ENCODE measurements at places on chromosomes 1 and 21.

DNA sequence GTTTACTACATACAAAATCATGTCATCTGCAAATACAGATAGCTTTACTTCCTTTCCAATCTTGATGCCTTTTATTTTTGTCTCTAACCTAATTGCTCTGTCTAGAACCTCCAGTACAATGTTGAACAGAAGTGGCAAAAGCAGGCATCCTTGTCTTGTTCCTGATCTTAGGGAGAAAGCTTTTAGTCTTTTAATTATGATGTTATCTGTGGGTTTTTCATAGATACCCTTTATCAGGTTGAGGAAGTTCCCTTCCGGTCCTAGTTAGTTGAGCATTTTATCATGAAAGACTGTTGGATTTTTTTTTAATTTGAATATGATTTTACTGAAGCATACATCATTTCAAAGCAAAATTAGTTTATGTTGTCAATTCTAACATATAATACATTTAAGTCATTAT lies 45.7 kb upstream of the DISC1 start:
- DNase-seq = no peak

DNA sequence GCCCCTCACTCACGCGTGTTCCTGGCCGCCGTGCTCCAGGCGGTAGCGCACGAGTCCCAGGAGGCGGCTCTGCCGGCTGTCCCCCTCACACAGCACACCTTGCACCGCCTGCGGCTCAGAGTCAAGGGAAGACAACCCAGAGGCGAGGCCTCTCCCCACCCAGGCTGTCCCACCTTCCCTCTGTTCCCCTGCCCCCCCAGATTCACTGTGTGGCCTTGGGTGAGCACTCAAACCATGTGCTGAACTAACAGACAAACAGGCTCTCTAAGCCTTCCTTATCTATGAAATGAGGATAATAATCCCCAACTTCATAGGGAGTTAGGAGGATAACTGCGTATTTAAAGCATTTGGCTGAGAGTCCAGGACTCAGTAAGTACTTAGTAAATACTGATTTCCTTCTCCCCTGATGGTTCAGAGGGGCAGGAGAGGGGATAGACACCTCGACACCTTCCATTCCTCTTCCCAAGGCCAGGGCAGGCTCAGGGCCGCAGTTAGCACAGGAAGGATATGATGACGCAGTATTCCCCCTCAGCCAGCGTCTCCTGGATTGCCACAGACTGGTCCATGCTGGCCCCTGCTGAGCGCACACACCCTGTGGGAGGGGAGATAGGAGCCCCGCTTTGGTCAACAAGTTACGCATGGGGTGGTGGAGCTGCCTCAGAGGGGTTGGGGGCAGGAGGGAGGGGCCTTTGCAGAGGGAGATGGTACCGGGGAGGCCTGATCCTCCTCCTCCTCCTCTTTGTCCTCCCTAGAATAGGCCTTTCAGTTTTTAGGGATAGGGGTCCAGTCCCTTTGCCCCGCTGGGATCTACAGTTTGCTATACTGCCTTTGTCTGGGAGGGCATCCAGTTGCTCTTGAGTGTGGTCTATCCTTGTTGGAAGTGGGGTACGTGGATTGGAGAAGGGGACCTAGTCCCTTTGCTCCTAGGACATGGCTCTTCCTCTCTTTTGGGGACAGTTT lies 830 bp downstream of the INPP5B start:
- peak; percentile 27 for DNase-seq

DNA sequence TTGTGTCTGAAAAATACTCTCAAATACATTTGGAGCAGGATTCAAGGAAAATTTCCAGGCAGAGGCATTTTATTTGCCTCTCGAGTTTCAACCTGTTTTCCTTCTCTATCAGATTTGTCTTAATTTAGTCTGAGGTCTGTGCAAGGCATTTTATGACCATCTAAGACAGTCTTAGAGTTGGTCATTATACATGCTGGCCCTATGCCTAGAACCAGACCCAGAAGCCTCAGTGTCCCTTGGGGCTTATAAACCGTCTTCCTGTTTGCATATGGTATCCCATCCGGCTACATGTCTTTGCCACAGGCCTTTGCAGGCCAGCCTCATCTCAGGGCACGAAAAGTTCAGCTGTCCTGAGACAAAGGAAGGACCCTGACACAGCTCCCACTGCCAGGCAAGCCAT lies 346.1 kb downstream of the SIPA1L2 start:
- no peak for DNase-seq

GRCh38 chr1:229204921-229205777 lies 65.8 kb upstream of the RAB4A start:
- peak; percentile 78 for DNase-seq

- no peak for DNase-seq
These were observed 46.8 kb downstream of the CHD5 start for GRCh38 chr1:6133146-6133895.

GRCh38 chr1:179745131-179745611 lies 2.1 kb downstream of the FAM163A start:
- DNase-seq = no peak

DNA sequence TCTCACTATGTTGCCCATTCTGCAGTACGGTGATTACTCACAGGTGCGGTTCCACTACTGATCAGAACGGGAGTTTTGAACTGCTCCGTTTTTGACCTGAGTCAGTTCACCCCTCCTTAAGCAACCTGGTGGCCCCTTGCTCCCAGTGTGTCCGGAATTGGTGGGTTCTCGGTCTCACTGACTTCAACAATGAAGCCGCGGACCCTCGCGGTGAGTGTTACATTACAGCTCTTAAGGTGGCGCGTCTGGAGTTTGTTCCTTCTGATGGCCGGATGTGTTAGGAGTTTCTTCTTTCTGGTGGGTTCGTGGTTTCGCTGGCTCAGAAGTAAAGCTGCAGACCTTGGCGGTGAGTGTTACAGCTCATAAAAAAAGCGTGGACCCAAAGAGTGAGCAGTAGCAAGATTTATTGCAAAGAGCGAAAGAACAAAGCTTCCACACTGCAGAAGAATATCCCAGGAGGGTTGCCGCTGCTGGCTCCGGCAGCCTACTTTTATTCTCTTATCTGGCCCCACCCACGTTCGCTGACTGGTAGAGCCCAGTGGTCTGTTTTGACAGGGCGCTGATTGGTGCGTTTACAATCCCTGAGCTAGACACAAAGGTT lies 17.6 kb upstream of the PARP1 start:
- DNase-seq = no peak

- DNase-seq = no peak
These were observed 65.8 kb upstream of the KRTAP11-1 start for GRCh38 chr21:30947141-30947540.

GRCh38 chr1:193042766-193043691 lies 16.1 kb downstream of the UCHL5 start:
- no peak for DNase-seq

GRCh38 chr21:44792702-44793591 lies 8.7 kb downstream of the UBE2G2 start:
- DNase-seq = peak; percentile 83

- no peak for DNase-seq
These were observed 389.7 kb downstream of the OMA1 start for GRCh38 chr1:58156831-58157230.

GRCh38 chr1:30683699-30684098 lies 39.7 kb downstream of the MATN1 start:
- DNase-seq = no peak

DNA sequence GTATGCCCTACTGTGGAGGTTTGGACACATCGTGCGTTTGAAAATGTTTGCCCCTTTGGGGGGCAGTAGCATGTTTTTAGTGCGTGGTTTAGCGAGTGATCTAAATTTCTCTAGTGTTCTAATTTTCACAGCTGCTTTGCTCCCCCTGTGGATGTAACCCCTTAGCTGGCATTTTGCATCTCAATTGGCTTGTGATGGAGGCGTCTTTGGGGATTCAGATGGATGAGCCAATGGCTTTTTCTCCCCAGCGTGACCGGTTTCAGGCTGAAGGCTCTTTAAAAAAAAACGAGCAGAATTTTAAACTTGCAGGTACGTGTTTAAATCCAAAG lies 836 bp downstream of the CDC7 start:
- no peak for DNase-seq

DNA sequence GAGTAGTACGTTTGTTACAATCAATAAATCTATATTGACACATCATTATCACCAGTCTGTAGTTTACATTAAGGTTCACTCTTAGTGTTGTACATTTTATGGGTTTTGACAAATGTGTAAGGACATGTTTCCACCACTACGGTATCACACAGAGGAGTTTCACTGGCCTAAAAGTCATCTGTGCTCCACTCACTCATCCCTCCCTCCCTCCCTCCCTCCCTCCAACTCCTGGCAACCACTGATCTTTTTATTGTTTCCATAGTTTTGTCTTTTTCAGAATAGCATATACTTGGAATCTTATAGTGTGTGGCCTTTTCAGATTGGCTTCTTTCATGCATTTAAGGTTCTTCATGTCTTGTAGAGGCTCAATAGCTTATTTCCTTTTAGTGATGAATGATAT lies 44.1 kb upstream of the RHOU start:
- no peak for DNase-seq

- no peak for DNase-seq
These were observed 2.7 kb upstream of the ARTN start for GRCh38 chr1:43930949-43931275.

- no peak for DNase-seq
These were observed 45.3 kb upstream of the RGS5 start for GRCh38 chr1:163248064-163248463.

GRCh38 chr1:59453297-59453968 lies 156.5 kb downstream of the FGGY start:
- no peak for DNase-seq

GRCh38 chr1:198657550-198658064 lies 18.8 kb downstream of the PTPRC start:
- DNase-seq = peak; percentile 47

GRCh38 chr1:236990052-236990445 lies 14.2 kb downstream of the MT1HL1 start:
- DNase-seq = no peak

GRCh38 chr1:197268012-197268411 lies at the start of gene CRB1:
TSS of gene CRB1 (plus strand) at chr1:197268252. CDS start at chr1:197268413, 161 bp downstream.
- DNase-seq = peak; percentile 21

GRCh38 chr1:209428241-209428921 lies 155.1 kb upstream of the CAMK1G start:
- peak; percentile 59 for DNase-seq

DNA sequence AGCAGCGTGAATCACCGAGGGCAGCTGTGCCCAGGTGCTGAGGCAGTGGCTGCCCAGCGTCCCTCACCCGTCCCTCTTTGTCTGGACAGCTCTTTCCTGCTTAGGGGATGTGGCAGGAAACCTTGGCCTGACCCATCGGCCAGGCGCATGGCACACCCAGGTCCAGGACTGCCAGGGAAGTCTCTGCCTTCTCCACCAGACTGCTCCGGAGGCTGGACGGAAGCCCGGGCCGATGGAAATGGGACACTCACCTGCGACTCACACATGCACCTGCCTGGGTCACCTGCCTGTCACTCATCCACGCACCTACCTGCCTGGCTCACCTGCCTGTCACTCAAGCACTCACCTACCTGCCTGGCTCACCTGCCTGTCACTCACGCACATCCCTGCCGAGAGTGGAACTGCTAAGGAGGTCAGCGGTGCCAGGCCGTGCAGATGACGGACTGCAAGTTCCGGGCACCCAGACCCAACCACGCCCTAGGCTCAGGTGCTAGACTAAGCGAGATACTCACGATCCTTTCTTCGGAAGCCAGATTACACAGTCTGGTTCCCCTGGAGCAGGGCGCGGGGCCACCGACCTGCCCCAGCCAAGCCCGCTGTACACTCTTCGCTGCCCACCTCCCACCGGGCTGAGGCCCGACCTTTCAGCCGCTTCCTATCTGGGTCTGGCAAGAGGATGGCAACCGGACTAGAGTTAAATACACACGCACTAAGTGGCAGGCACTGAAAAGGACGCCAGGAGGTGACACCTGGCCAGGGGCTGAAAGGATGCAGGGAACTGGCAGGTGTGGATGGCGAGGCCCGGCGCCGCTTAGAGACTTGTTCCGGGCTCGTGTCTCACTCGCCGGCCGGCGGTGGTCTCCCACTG lies 1.1 kb downstream of the UBE2J2 start:
- no peak for DNase-seq

- DNase-seq = no peak
These were observed 20.1 kb downstream of the WDR4 start for GRCh38 chr21:42858957-42859890.

DNA sequence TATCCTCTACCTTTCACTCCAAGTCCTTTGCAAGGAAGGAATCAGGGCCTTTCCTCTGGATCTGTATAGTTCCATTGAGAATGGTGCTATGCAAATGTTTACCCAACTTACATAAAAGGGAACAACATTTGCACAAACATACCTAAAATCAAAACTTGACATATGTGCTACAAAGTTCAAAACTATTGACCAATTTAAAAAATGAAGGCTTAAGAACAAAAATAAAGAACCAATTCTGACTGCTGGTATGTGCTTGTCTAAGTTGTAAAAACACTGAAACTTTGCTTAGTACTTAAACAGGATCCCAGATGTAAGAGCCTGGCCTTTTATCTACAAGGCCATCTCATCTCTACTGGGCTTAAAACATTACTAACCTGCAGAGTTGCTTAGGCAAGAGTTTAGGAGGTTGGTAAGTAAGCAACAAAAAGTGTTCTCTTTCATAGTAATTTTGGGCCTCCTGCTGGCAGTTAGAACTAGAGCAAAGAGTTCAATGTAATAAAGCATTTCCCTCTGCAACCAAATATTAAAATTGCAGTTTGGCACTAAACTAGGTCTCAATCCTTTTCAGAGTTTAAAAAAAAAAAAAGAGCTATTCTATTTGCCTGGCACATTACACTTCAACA lies 2.0 kb downstream of the SCMH1 start:
- peak; percentile 61 for DNase-seq

DNA sequence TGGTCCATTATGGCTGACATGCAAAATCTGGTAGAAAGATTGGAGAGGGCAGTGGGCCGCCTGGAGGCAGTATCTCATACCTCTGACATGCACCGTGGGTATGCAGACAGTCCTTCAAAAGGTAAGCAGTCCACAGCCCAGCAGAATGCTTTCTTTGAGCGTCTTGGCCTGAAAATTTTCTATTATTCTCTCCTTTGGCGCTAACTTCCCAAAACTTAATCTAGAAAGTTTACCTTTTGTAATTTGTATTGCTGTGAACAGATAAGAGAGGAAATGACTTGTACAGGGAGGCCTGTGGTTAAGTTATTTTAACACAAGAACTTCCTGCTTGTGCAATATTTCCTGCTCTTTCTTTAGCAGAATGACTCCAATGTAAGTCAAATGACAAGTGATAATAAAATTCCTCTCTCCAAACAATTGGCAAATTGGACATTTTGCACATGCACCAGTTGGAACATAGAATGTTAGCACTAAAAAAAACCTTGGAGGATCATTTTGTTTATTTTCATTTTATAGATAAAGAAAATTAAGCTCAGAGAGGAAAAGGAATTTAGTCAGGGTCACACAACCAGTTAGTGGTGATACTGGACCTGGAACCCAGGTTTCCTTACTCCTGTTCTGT lies 18.9 kb downstream of the CAP1 start:
- no peak for DNase-seq

DNA sequence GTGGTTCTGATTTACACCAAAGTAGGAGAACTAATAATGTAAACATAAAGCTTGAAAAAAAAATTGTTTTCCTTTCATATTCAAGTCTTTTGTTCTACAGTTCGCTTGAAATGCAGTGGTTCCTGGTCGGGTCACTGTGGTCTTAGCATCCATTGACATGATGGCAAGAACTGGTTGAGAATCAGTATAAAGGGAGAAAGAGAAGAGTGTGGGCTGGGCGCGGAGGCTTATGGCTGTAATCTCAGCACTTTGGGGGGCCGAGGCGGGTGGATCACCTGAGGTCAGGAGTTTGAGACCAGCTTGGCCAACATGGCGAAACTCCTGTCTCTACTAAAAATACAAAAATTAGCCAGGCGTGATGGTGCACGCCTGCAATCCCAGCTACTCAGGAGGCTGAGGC lies 250.9 kb downstream of the BACH1 start:
- no peak for DNase-seq

GRCh38 chr1:23809751-23810171 lies 9.2 kb upstream of the GALE start:
- DNase-seq = peak; percentile 43

All from tongue (tissue), 3 donors.